ENCODE measurements at places on chromosomes 1 and 21. TPM values are rescaled to one million over a fixed set of nuclear protein-coding genes. Genes with fewer than 3 reads are reported as not detected.

- DNase-seq = peak; percentile 53
Observed at GRCh38 chr1:204826970-204827369, 43.7 kb upstream of the NFASC start.

- DNase-seq = peak; percentile 66
Observed at GRCh38 chr1:17059391-17060305, 5.8 kb upstream of the SDHB start.

Gene TMPRSS15
- not detected for total RNA-seq

DNA sequence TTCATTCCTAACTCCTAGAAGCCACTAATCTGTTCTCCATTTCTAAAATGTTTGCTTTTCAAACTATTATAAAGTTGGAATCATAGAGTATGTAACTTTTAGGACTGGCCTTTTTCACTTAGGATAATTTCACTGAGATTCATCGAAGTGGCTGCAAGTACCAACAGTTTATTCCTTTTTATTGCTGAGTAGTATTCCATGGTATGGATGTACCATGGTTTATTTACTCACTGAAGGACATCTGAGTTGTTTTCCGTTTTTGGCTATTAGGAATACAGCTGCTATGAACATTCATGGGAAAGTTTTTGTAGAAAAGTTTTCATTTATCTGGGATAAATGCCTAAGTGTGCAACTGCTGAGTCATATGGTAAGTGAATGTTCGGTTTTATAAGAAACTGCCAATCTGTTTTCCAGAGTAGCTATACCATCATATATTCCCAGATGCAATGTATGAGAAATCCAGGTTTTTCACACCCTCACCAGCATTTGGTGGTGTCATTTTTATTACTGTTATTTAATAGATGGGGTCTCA is 66.3 kb downstream of the SLC27A3 start:
- DNase-seq = no peak

- DNase-seq = no peak
Observed at GRCh38 chr1:95408507-95409136, 174.6 kb downstream of the RWDD3 start.

- DNase-seq = no peak
Observed at GRCh38 chr21:46195595-46196195, 11.4 kb upstream of the SPATC1L start.

GRCh38 chr1:24043345-24044032 is 63.4 kb upstream of the SRSF10 start:
- no peak for DNase-seq

DNA sequence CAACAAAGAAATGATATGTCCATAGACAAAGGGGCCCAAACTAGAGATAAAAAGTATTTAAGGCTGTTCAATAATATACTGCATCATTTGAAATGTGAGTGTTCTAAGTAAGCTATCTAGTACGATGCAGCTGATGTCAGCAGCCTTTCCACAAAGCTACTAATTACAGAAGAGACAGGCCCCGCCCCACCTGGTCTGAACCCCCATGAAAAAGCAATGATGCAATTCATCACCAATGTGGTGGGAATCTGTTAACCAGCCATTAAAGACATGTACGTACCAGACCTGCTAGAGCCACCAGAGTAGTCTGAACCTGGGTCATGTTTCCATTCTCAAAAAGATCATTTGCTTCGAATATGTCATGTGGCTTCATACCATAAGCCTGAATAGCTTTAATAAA is 25.1 kb downstream of the CNN3 start:
- no peak for DNase-seq

Gene OR2T2
- not detected for total RNA-seq

- no peak for DNase-seq
Observed at GRCh38 chr1:47298025-47298699, 15.8 kb downstream of the STIL start.

DNA sequence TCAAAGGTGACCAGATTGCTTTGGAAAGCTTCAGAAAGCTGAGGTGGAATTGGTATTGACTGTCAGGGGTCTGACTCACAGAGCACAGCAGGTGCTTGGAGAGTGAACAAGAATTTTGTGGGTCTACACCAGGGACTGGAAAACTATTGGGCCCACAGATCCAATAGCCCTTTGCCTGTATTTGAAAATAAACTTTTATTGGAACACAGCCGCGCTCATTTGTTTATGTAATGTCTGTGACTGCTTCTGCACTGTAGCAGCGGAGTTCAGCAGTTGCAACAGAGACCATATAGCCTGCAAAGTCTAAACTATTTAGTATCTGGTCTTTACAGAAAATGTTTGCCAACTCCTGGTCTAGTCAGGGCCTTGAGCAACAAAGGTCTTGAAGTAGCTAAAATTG is 315.6 kb downstream of the NFIA start:
- DNase-seq = no peak

Gene PADI1
- total RNA-seq = 0.47 TPM

DNA sequence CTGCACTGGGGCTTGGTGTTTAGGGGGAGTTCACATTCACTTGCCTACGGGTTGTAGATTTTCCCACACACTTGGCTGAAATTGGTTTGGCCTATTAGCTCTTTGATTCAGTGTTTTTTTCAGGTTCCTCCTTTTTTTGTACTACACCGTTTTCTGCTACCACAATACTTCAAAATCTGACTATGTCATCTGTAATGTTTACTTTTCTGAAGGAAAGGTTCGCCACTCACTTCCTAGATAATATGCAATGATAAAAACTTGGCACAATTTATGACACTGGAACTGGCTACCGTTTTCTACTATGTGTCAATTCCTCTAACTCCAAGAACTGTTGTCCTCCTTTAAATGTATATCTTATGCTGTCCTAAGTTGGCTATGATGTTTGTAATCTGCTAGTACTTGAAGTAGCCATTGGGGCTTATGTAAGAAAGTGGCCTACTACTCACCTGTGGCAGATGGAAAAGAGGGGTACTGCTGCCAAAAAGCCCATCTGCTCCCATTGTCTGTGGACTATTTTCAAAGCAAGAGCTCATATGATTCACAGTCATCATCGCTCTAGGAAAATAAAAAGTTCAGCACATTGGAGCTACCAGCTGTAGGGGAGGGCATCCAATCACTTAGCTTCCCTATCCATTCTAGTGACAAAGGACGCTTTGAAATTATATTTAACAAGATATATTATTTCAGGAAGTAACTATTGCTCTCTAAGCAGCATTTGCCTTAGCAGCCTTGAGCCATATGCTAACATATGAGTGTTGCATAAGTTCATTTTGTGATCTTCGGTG is 42.4 kb upstream of the BACH1 start:
- no peak for DNase-seq

- peak; percentile 47 for DNase-seq
Observed at GRCh38 chr1:23865543-23865930, 2.6 kb downstream of the FUCA1 start.

GRCh38 chr1:46525253-46525983 is 26.0 kb downstream of the KNCN start:
- DNase-seq = no peak

Gene CTSS
- total RNA-seq = 554 TPM

DNA sequence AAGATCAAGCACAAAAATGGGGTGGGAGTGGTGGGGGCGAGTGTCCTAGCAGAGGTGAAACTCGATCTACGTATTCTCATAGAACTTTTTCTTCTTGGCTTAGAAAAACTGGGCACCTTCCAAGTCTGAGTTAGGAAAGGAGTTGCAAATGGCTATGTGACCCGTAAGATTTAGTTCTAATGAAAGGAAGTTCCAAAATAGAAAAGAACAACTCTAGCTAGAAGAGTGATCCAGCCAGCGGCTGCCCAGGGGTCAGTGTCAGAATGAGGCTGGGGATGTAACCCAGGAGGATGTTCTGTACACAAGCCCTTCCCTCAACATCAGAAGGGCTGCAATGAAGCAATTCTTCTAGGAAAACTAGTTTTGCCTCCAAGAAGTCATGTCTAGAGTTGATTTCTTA is 5.2 kb downstream of the MTARC1 start:
- DNase-seq = no peak

Gene TFF1
- total RNA-seq = 233 TPM

GRCh38 chr21:41674402-41674801 is 92.5 kb downstream of the RIPK4 start:
- DNase-seq = no peak

Gene BATF3
- 0.74 TPM for total RNA-seq

DNA sequence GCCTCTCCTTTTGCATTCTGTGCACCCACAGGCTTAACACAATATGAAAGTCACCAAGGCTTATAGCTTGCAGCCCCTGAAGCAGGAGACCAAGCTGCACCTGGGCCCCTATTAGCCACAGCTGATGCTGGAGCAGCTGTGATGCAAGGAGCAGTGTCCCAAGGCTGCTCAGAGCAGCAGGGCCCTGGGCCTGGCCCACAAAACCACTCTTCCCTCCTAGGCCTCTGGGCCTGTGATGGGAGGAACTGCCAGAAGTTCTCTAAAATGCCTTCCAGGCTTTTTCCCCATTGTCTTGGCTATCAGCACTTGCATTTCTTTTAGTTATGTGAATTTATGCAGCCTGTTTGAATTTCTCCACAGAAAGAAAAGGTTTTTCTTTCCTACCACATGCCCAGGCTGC is 89.5 kb upstream of the KCTD3 start:
- no peak for DNase-seq
